ENCODE measurements at places on chromosomes 6 and 20. TPM values are rescaled to one million over a fixed set of nuclear protein-coding genes. Genes with fewer than 3 reads are reported as not detected.

Gene HLA-G
- 0.16 TPM for total RNA-seq

Gene PRDM1
- total RNA-seq: 1.2 TPM

Gene B3GAT2
- under 0.01 TPM for total RNA-seq

Gene OXT
- not detected for total RNA-seq

Gene FAM162B
- 0.32 TPM for total RNA-seq

Gene TRDN
- not detected for total RNA-seq

Data from bronchial smooth muscle cell (primary cell).